M059J (cell line): ENCODE measurements at places on chromosomes 1 and 21.

DNA sequence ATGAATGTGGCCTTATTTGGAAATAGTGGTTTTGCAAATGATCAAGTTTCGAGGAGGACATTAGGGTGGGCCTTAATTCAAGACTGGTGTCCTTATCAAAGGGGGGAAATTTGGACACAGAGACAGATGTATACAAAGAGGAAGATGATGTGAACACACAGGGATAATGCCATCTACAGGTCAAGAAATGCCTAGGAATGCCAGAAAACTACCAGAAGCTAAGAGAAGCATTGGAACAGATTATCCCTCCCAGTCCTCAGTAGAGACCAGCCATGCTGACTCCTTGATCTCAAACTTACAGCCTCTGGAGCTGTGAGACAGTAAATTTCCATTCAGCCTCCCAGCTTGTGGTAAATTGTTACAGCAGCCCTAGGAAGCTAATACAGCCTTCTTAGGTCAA lies 151.4 kb downstream of the PTGER3 start:
- DNase-seq, result peak; percentile 25

DNA sequence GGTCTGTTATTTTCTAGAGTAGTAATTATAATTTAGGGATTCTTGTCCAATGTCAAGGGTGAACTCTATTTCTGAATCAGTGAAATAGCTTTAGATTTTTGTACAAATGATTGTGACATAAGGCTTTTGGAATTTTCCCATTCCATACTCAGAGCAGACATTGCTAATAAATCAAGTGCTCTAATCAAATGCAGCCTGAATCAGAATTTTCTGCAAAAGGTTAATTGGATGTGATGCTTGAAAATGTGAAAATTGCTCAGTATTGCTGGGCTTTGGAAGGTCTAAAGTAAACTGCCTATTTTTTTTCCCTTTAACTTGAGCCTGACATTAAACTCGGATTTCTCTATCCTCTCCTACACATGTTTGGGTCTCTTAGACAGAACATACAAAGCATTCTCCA lies 23.2 kb downstream of the SGIP1 start:
- DNase-seq, result no peak

DNA sequence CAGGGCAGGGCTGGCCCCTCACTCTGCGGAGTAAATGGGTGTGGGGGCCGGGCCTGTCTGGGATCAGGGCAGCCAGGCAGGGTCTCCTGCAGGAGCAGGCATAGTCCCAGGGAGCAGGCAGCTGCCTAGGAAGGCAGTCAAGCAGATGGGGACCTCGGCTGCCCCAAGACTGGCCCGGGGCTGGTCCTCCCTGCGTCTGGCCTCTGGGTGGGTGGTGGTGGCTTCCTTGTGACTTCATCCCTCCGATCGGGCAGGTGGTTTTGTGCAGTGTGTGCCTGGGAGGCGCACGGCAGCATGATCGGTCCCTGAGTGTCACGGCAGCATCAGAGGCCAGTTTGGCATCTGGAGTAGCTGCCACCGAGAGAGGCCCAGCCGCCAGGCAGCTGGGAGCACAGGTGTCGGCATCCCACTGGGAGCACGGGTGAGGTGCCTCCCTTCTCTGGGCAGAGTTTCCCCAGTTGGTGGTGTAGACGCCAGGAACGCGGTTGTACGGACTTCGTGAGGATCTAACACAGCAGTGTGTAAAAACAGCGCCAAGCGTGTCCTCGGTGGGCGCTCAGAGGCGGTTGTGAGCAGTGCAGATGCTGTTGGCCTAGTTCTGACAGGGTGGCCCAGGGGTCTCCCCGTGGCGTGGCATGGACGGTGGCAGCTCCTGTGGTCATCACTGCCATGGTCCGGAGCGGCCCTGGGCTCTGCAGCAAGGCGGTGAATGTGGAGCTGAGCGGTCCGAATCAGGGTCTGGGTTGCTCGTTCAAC lies 45.9 kb downstream of the PRKCZ start:
- DNase-seq, result no peak

- peak; percentile 23 for DNase-seq
These were observed at the start of gene CD244 for GRCh38 chr1:160862203-160863060. Gene CD244, minus strand, starts transcription at chr1:160862887. Its CDS starts 210 bp downstream, at chr1:160862677.

- peak; percentile 64 for DNase-seq
These were observed 1.5 kb upstream of the RASSF5 start for GRCh38 chr1:206505702-206506355.

DNA sequence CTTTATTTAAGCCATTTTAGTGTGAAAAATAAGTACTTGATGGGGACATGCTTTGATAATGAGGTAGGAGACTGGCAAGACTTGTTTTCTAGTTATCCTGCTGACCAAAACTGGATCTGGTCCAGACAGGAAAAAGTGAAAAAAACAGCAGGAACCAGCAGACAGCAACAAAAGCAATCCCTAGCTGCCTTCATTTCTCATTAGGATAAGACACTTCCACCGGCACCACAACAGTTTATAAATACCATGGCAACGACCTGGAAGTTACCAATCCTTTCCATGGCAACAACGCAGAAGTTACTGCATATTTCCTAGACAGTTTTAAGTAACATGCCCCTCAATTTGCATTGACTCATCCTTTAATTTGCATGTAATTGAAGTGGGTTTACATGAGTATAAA lies 993.8 kb upstream of the NCAM2 start:
- DNase-seq, result no peak

DNA sequence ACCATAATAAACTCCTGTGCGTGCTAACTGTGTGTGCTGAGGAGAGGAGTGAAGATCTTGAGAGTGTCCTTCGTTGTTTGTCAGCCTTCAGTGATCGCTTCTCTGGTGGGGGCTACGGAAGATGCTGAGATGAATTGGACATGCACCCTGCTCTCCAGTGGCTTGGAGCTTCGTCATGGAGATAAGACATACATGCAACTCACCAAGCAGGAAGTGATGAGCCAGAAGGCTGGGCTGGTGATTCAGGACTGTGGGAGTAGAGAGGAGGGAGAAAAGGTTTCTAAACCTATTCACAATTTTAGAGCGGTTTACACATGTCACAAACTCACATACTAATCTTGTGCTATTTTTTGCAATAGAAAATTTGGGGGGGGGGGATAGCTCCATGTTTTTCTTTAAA lies 128.9 kb upstream of the ADAR start:
- peak; percentile 67 for DNase-seq

- no peak for DNase-seq
These were observed 78.7 kb downstream of the DYRK1A start for GRCh38 chr21:37445228-37445627.

- peak; percentile 62 for DNase-seq
These were observed 52.3 kb upstream of the DUSP10 start for GRCh38 chr1:221794079-221794670.

GRCh38 chr1:43958351-43959255 lies 11.2 kb upstream of the DPH2 start:
- DNase-seq, result no peak

GRCh38 chr1:27603309-27603680 lies 649 bp downstream of the AHDC1 start:
- DNase-seq, result no peak

GRCh38 chr1:1366699-1367066 lies 8.3 kb downstream of the AURKAIP1 start:
- no peak for DNase-seq

- DNase-seq, result no peak
These were observed 24.3 kb upstream of the IFNAR2 start for GRCh38 chr21:33205476-33205875.

- DNase-seq, result no peak
These were observed 46.9 kb downstream of the CD34 start for GRCh38 chr1:207863893-207864535.

DNA sequence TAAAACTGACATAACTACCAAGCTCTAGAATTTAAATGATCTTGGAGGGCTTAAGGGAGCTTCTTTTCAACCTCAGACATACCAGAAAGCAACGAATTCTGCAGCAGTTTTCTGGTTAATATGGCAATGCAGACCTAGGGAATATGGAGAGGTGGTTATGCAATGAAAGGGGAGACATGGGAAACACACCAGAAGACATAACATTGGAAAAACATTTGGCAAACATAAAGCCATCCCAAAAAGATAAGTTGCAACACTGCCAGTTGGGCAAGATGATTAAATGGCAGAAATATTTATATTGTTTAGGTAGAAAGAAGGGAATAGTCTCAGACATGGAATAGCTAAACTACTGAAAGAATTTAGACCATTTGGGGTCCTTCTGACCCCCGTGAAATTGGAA lies 104.5 kb downstream of the KCNJ6 start:
- no peak for DNase-seq

GRCh38 chr1:206891412-206891811 lies 5.8 kb upstream of the IL24 start:
- DNase-seq, result peak; percentile 61

DNA sequence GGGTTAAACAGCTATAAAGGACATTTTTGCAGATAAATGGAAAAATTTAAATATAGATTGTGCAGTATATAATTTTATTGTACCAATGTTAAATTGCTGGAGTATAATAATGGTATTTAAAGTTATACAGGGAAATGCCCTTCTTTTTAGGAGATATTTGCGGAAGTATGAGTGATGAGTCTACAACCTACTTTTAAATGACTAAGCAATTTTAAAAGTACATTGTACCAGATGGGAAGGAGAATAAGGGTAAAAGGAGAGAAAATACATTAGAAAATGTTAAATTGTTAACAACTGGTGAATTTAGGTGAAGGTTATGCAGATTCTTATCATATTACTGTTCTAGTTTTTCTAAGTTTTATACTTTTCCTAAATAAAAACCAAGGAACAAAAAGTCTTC lies 91.8 kb downstream of the ZZZ3 start:
- no peak for DNase-seq

DNA sequence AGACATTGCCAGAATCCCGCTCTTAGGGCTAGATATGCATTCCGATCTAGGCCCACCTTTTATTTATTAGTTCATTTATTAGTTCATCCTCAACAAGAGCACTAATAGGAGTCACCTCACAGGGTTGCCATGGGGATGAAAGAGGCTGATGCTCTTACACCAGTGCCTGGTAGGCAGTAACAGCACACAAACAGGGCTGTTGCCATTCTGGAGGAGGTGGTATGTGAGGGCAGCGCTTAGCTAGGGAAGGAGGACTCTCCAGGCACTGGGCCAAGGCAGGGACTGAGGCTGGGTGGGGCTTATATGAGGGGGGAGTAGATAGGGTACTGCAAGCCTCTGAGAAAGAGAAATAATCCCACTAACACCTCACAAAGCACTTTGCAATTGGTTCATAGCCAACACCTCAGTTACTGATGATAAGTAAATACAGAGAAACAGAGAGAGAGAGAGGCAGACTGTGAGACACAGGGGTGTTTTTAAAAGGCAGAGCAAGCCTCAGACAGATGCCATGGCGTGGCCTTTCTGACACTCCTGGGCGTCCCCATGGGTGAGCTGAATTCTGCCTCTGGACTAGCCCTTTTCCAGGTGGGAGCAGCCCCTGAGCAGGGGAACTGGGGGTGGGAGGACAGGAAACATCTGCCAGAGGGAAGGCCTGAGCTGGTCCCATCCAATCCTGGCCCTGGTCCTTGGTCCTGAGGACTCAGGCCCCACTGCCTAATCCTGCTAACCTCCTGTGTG lies 5.9 kb downstream of the FCGR2A start:
- no peak for DNase-seq

DNA sequence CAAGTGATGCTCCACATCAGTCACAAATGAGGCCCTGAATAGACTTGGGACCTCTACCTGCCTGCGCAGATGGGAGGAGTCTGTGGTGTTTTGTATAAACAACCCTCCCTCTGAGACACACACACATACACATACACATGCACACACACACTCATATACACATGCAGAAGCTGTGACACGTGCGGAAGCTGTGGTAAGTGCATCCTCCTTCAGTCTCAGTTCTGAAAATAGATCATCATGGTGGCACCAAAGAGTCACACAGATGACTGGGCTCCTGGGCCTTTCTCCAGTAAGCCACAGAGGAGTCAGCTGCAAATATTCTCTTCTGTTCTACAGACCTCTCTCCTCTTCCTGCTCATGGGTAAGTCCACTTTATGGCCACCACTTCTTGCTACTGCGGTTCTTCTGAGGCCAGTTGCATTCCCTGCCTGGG lies at the start of gene LY9:
LY9 (plus strand) TSS at position 224 of the 433 bp plus-strand sequence; CDS start at position 238, 14 bp downstream.
- no peak for DNase-seq

- DNase-seq, result no peak
These were observed 96.0 kb downstream of the ESRRG start for GRCh38 chr1:216627252-216627651.

DNA sequence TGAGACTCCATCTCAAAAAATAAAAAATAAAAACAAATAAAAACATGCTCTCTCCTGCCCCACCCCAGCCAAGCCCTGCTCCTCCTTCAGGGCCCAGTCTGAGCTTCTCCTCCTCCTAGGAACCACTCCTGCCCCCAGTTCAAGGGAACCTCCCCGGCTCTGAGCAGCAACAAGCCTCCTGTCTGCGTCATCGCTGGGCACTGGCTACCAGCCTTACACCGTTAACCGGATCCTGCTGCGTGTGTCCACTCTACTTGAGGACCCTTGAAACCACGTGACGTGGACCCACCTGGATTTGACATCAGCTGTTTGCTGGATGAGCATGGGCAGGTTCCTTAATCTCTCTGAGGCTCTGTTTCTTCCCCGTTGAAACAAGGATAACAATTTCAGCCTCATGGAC lies 1.6 kb upstream of the TAS1R2 start:
- DNase-seq, result no peak

DNA sequence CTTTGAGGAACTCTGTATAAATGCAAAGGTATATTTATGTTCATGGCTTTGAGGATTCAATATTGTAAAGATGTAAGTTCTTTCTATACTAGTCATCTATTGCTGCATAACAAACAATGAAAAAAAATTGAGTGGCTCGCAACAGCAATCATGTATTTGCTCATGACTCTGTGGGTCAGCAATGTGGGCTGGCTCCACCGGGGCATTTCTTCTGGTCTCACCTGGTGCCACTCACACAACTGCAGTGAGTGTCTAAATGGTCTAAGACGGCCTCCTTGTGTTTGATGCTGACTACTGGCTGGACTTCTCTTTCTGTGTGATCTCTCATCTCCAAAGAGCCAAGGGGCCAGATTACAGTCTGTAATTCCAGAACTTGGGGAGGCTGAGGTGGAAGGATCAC lies 45.1 kb upstream of the EXO1 start:
- no peak for DNase-seq
